ENCODE measurements at places on chromosomes 12 and 14.

- no peak for DNase-seq
These were observed 151.0 kb downstream of the BCAT1 start for GRCh38 chr12:24797901-24798300.

- DNase-seq: no peak
These were observed 195.8 kb upstream of the DIO3 start for GRCh38 chr14:101365329-101366158.

DNA sequence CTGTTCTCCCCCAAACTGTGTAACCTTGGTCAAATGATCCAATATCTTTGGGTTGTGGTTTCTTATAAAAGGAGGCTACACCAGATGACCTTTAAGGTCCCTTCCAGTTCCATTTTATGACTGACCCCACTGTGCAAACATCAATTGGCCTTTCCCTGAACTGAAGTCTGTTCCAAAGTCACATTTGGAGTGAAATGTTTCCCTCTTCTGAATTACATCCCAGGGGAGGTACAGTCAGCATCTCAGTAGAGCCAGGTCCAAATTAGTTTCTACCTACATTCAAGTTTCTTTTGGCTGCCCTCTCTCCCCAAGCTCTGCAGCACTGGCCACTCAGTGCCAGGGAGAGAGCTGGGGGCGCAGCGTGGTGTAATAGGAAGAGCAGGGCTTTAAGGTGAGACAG is 34.4 kb downstream of the LIMA1 start:
- DNase-seq: no peak

GRCh38 chr14:54617467-54617866 is 50.5 kb downstream of the SAMD4A start:
- no peak for DNase-seq

DNA sequence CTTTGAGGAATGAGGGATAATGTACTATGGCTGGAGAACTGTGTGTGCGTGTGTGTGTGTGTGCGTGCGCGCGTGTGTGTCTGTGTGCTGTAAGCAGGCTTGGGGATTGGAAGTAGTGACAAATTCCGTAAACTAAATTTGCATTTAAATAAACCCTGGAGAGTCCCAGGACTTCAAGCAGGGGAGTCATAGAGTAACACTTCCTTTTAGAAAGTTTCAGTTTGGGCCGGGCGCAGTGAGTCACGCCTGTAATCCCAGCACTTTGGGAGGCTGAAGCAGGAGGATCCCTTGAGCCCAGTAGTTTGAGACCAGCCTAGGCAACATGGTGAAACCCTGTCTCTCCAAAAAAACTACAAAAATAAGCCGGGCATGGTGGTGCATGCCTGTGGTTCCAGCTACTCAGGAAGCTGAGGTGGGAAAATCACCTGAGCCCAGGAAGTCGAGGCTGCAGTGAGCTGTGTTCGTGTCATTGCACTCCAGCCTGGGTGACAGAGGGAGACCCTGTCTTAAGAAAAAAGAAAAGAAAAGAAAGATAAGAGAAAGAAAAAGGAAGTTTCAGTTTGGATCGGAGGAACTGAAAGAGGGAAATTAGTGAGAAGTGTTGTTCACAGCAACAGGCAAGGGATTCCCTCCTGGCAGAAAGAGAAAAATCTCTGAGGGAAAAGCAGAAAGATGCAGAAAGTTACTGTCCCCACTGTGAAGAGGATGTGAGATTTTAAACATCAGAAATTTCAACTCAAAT is 222.7 kb upstream of the SOX5 start:
- DNase-seq: no peak

GRCh38 chr12:1502831-1503230 is 91.5 kb downstream of the FBXL14 start:
- no peak for DNase-seq

Data from activated naive CD4-positive, alpha-beta T cell treated with anti-CD3 and anti-CD28 coated beads, Interleukin-2, amount 10 ng/mL, durations not matched to agents 7 days and 5 days (primary cell).